ENCODE measurements at places on chromosomes 2 and 18.

- DNase-seq: no peak
These were observed 1.5 kb downstream of the GALNT14 start for GRCh38 chr2:31136732-31137131.

- no peak for DNase-seq
These were observed 320.1 kb upstream of the KYNU start for GRCh38 chr2:142557391-142557790.

DNA sequence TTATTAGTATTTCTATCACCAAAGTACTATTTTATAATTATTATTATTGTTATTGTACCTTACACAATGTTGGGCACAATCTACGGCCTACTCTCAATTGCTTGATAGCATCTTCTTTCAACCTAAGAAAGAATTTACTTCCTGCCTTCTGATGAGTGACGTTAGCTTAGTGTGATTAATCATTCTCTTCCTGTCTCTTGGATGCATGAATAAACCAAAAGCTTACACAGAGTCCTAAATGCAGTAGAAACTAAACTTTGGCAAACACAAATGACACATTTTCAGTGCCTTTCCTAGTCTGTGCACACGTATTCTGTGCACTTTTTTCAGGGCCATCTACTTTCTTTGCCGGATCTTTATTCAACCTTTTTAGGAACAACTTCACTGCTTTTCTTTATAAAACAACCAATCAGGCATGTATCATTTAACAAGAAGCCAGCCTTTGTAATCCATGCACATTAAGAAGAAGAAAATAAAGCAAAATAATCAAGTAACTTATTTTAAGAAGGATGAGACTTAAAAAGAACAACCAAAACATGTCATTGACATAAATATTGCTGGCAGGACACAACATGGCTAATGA is 19.1 kb downstream of the TRAK2 start:
- DNase-seq: no peak

GRCh38 chr2:30346471-30347169 is 100.4 kb upstream of the LCLAT1 start:
- DNase-seq: peak; percentile 85

- DNase-seq: no peak
These were observed 648.9 kb upstream of the SALL3 start for GRCh38 chr18:78330766-78331165.

- DNase-seq: no peak
These were observed 118.7 kb downstream of the RNF144A start for GRCh38 chr2:7035884-7036283.

GRCh38 chr18:79630281-79631095 is 49.1 kb upstream of the CTDP1 start:
- DNase-seq: no peak

- DNase-seq: no peak
These were observed 485.4 kb downstream of the PLCL1 start for GRCh38 chr2:198289811-198290210.

GRCh38 chr2:232502511-232502910 is 14.9 kb upstream of the ECEL1 start:
- DNase-seq: no peak

- DNase-seq: no peak
These were observed 230.8 kb downstream of the CELF4 start for GRCh38 chr18:37334631-37335408.

GRCh38 chr2:142965443-142965842 is 88.0 kb downstream of the KYNU start:
- no peak for DNase-seq

DNA sequence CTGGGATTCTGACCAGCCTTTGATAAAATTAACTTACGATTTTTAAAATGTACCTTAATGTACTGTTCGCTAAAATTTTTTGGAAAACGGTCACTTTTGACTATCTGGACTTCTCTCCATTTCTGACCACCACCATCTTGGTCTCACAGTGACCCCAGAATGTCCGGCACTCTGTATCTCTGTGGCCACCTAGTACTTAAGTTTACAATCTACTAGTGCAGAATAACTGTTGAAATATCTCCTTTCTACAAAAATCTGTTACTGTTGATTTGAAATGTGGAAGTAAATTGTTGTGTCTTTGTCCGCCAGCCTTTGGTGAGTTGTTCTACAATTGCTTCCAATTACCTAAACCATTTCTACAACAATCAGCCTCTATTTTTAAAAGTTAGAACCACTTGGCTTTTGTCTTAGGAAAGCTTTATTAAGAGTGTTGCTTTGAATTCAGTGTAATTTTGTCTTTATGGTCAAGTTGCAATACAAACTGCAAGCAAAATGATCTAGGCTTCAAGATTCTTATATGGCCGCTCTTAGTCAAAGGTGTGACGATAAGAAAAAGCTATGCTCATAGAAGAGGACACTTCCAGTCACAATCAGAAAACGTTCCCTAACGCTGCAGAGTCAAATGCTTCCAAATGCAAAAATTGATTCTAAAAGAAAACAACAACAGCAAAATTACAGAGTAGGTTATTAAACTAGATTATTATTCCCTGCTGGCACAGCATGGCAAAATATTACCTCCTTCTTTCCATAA is 283.3 kb downstream of the STK39 start:
- no peak for DNase-seq

GRCh38 chr2:47077442-47078117 is 77.5 kb downstream of the STPG4 start:
- DNase-seq: no peak

- peak; percentile 88 for DNase-seq
These were observed 3.5 kb downstream of the NDUFA10 start for GRCh38 chr2:240021488-240022104.

- no peak for DNase-seq
These were observed 21.6 kb upstream of the SPATA3 start for GRCh38 chr2:230974096-230974913.

GRCh38 chr2:20745924-20746555 is 76.9 kb downstream of the LDAH start:
- DNase-seq: no peak

DNA sequence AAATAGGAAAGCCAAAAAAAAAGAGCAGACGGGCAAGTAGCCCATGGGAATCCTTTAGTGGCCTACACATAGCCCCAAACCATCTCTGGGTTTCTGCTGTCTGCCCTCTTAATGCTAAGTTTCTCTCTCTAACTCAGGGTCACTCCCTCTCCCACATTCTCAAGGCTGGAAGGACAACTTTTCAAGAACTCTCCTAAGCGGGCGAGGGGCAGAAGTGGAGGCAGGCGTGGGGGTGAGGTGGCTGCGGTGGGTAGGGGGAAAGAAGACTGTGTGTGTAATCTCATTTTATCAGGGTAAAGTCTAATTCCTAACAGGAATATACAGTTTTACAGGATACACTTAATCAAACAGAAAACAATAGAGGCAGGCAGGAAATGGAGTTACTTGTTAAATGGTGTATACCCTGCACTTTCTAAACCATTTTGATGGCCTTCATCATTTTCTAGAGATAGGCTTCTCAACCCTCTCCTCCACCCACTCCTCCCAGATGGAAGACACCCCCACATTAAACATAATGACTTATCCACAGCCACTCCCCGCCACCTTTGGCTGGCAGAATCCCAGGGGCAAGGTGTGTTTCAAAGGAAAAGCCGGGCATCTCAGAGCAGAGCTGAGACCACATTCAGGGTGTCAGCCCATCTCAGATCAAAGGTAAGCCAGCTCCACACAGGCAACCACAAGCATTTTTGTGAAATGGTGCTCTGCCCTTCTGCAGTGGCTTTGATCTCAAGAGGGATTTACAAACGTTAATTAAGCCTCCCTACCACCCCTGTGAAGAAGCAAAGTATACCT is 6.8 kb downstream of the SMAD7 start:
- DNase-seq: no peak

DNA sequence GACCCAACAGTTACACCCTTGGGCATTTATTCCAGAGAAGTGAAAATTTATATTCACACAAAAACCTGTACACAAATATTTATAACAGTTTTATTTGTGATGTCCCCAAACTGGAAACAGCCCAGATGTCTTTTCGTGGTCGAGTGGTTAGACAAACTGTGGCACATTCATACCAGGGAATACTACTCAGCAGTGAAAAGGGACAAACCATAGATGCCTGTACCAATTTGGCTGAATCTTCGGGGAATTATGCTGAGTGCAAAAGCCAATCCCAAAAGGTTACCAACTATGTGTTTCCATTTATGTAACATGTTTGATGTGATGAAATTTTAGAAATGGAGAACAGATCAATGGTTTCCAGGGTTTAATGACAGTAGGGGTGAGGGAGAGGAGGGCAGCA is 154.3 kb downstream of the GLI2 start:
- DNase-seq: no peak

- no peak for DNase-seq
These were observed 169.8 kb upstream of the ERBB4 start for GRCh38 chr2:212708355-212708754.

GRCh38 chr18:61574665-61575064 is 241.4 kb downstream of the CDH20 start:
- no peak for DNase-seq

GRCh38 chr18:51260118-51260517 is 62.6 kb upstream of the MEX3C start:
- DNase-seq: no peak

- DNase-seq: no peak
These were observed 455.9 kb upstream of the HS6ST1 start for GRCh38 chr2:128774320-128775216.

- DNase-seq: no peak
These were observed 872 bp downstream of the ASB1 start for GRCh38 chr2:238427435-238428162.

GRCh38 chr2:24833821-24834732 is 40.9 kb downstream of the CENPO start:
- DNase-seq: peak; percentile 4

DNA sequence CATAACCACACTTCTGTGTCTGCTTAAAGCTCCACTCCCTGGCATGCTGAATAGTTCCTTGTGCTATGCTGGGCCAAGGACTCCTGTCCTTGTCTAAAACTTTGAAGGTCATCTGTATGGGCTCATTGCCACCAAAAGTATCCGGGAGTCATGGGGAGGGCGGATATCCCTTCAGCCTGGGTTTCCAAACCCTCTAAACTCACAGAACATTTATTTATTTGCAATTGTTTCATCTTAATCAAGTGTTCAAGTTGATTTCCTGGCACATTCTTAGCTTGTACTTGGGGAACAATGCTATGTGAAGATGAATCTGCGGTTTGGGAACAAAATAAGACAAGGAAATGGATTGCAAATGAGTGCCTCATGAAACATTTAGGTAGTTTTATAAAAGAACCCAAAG is 1.8 kb downstream of the NOSTRIN start:
- DNase-seq: no peak

DNA sequence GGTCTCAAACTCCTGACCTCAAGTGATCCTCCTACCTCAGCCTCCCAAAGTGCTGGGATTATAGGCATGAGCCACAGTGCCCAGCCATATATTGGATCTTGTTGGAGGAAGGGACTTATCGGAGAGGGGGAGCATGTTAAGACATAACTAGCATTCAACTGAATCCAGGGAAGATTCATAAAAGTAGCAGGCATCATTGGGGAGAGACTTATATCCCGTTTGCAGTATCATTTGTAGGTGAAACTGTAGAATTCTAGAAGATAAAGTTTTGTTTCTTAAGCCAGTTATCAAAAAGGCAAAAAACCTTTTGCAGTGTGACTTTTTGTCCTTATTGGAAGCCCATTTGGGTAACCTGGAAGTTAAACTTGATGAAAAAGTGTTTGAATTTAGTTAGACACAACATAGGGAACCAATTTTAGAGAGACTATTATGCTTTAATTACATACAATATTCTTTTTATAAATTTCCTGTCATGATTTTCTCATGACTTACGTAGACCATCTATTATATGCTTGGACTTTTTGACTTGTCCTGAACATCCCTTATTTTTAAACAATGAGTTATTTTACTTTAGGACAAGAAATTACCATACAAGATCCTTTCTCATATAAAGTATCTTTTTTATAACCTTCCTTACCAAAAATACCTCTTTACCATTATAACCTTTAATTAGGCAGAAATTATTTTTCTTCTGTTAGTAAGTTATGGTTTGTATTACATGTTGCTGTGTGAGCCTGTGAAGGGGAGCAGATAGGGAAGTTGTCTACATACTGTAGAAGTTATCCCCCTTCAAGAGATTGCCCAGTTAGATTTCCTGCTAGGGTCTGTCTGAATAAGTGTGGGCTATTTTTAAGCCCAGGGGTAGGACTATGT is 20.3 kb downstream of the RAB3GAP1 start:
- DNase-seq: no peak

GRCh38 chr18:56770097-56770496 is 118.9 kb downstream of the WDR7 start:
- no peak for DNase-seq

- DNase-seq: no peak
These were observed 2.8 kb downstream of the CNDP2 start for GRCh38 chr18:74498712-74499627.

DNA sequence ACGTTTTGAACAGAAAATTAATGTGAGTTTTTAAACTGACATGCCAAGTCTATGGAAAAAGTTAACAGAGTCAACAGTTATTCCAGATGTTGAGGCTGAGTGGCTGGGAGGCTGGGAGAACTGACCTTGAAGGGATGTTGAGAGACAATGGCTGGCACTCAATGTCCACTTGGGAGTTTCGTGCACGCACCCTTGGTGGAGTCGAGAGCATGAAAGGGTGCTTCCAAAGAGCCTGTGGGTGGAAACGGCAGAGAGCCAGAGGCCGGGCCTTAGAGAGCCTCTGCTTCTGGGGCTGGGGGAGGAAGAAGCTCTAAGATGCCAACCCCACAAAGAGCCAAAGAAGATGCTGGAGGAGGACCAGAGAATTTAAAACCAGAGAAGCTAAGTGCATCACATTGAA is 63.4 kb upstream of the L3MBTL4 start:
- DNase-seq: no peak

DNA sequence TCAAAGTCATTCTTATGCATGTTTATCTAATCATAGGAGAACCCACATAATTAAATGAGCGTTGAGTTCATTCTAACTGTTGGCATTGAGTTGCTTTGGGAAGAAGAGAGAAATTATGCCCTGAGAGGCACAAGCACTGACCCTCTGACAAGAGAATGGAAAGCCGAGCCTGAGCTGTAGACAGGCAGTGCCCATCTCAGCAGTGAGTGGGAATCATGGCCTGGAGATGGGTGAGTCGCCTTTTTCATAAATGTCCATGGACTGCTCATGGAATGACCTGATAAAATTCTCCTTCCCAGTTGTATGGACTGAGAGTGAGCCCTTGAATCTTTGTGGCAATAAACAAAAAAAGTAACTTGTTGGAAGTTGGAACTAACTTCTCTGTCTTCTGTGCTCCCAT is 21.4 kb upstream of the MYO3B start:
- no peak for DNase-seq

- DNase-seq: no peak
These were observed 1.9 kb downstream of the IMP4 start for GRCh38 chr2:130344578-130344977.

GRCh38 chr18:46163941-46164499 is 59.8 kb downstream of the HAUS1 start:
- DNase-seq: no peak

- no peak for DNase-seq
These were observed 42.7 kb downstream of the NPPC start for GRCh38 chr2:231883468-231883881.

- DNase-seq: no peak
These were observed 155.3 kb upstream of the MYO3B start for GRCh38 chr2:170022692-170023091.

Measured in iPS-NIHi11 (cell line).